Cardiac septum (tissue), 1 donor: ENCODE measurements at places on chromosomes 5 and 9. TPM values are rescaled to one million over a fixed set of nuclear protein-coding genes. Genes with fewer than 3 reads are reported as not detected.
A peak's percentile ranks its signal among the peaks of the same experiment; 100 is the strongest.

Gene NR2F1-AS1
- 0.89 TPM for total RNA-seq

Gene RFX3
- total RNA-seq: 4.1 TPM

Gene TMEM38B
- 36.2 TPM for total RNA-seq

- DNase-seq: no peak
Observed at GRCh38 chr9:35140093-35140492, 21.7 kb upstream of the UNC13B start.

- peak; percentile 39 for DNase-seq
Observed at GRCh38 chr5:14742498-14742897, 78.0 kb downstream of the OTULIN start.

Gene PHF24
- 0.57 TPM for total RNA-seq

Gene SERF1A
- total RNA-seq: 1.8 TPM

- DNase-seq: peak; percentile 70
Observed at GRCh38 chr5:2759696-2760461, 8.4 kb upstream of the IRX2 start.

- DNase-seq: no peak
Observed at GRCh38 chr5:158940977-158941376, 158.7 kb downstream of the EBF1 start.

- no peak for DNase-seq
Observed at GRCh38 chr5:128009403-128009802, 74.2 kb upstream of the SLC12A2 start.

- DNase-seq: no peak
Observed at GRCh38 chr5:61200582-61201155, 38.4 kb upstream of the SMIM15 start.

GRCh38 chr5:120012431-120012830 is 383.1 kb downstream of the FAM170A start:
- DNase-seq: no peak

GRCh38 chr5:129639331-129639730 is 108.6 kb upstream of the MINAR2 start:
- no peak for DNase-seq

GRCh38 chr5:109754319-109754718 is 64.6 kb downstream of the MAN2A1 start:
- DNase-seq: no peak

- no peak for DNase-seq
Observed at GRCh38 chr5:179385914-179386313, 40.7 kb upstream of the ADAMTS2 start.

GRCh38 chr9:132003896-132004295 is 75.8 kb downstream of the MED27 start:
- no peak for DNase-seq

GRCh38 chr5:141484641-141485311 is at the start of gene PCDHGC4:
Gene PCDHGC4 (plus strand): TSS chr5:141485030. CDS start chr5:141485174, 144 bp downstream.
- DNase-seq: no peak

DNA sequence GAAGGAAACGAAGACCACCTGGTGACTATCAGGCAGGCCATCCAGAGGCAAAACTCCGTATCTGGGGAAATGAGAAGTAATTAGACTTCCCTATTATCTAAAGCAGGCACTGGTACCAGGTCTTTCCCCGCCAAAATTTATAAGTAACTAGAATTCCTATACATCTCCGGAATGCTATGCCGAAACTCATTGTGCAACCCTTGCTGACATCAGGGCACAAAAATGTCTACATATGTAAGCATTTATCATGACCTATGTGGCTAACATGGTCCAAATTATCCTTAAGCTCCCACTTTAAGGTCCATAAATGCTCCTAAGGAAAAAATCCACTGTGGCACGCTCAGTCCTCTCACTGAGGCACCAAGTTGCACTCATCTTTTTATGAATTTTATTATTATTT is 17.8 kb downstream of the ACTL7B start:
- DNase-seq: no peak

- peak; percentile 85 for DNase-seq
Observed at GRCh38 chr5:139415221-139415861, 11.5 kb upstream of the SPATA24 start.

Gene STPG3
- total RNA-seq: not detected

DNA sequence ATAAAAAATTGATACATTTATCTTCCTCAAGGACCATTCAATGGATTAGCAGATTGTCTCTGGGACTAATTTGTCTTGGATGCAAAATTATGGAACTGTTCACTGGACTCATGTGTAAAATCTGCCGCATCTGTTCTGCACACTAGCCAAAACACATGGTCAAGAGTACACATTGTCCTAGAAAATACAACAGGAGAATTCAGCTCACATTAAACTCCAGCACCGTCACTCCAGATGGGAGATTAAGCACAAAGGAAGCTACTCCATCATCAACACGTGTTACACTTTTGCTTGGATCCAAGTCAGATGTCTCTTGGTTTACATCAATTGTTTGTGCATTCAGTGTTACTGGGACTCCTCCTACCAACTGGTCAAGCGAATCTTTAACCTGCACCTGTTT is 28.8 kb downstream of the C5 start:
- no peak for DNase-seq

- no peak for DNase-seq
Observed at GRCh38 chr5:141529873-141530272, 41.0 kb downstream of the PCDHGC5 start.

Gene GDNF
- 0.30 TPM for total RNA-seq

Gene UNC13B
- 24.7 TPM for total RNA-seq

DNA sequence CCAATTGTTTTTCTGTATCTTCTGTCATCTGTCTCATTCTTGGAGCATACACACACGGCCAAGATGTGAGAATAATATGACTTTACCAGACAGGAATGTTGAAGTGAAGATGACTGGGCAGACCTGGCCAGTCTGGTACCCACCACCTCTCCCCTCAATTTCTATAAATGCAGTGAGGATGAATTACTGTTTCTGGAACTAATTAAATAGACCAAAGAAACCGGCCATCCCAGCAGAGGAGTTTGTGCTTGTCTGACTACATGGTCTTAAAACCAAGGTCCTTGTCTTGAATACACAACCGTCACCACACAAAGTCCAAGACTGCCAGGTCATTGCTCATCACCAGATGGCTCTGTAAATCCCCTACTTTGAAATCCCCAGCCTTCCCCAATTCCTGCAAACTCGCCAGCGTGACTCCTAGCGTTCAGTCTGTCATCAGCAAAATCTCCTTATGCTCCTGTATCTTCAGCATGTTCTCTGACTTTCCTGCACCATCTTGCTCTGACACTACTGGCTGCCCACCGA is 147.2 kb downstream of the PDE4D start:
- no peak for DNase-seq

DNA sequence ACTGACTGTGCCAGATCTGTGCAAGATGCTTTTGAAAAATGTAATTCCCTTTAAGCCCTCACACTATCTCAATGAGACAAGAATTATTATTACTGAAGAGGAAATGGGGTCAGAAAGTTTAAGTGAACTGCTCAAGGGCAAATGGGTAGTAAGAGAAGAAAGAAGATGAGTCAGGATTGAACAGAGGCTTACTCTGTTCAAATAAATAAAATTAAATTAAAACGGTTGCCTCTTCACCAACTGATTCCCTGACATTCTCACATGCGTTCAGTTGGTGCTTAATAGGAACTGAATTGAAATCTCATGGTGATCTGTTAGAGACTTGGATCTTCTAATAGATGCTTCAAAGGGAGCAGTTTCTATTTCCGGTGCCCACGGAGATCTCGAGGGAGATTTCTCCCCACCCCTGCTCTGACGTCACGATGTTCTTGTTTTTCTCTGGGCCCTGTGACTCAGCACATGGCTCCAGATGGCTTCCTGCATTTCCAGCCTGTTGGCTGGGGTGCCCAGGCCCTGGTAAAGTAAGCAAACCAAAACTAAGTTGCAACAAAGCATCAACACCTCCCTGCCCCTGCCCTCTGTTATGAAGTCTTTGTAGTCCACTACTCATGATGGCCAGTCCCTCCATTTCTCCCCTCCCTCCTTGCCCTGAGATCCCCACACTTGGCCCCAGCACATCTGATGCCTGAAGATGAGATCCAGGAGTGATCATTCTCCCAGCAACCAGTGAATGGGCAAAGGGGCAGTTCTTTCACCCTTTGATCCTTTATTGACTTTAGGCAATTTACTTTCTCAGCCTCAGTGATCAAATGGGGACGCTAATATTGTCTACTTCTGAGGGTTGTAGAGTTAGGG is 106.1 kb upstream of the CPEB4 start:
- DNase-seq: peak; percentile 92

Gene RNF180
- total RNA-seq: 13.7 TPM

DNA sequence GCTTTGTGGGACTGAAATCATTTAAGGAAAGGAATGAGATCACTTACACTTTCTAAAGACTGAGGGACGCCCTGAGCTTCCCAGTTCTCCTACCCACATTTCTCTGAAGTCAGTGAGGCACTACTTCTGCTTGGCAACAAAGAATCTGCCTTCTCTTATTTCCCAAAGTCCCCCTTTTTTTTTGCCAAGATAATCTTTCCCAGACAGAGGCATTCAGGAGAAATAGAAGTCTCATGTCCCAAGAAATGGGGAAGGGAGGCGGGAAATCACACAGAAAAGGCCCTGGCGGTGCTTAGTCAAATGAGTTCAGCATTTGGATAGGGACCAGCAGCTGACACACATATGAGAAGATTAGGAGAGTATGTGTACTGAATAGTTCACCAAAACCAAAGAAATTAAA is 159.7 kb downstream of the MUSK start:
- DNase-seq: no peak
